MCF 10A (cell line): ENCODE measurements at places on chromosomes 7 and 10. TPM values are rescaled to one million over a fixed set of nuclear protein-coding genes. Genes with fewer than 3 reads are reported as not detected.
A peak's percentile ranks its signal among the peaks of the same experiment; 100 is the strongest.

- no peak for DNase-seq
These were observed 143.8 kb upstream of the SLC13A1 start for GRCh38 chr7:123343611-123344010.

PTPRN2 gene
- 4.0 and 4.5 TPM in 2 replicates for total RNA-seq

- DNase-seq = peak; percentile 87
These were observed 34.7 kb downstream of the DDIT4 start for GRCh38 chr10:72308320-72308987.

DNA sequence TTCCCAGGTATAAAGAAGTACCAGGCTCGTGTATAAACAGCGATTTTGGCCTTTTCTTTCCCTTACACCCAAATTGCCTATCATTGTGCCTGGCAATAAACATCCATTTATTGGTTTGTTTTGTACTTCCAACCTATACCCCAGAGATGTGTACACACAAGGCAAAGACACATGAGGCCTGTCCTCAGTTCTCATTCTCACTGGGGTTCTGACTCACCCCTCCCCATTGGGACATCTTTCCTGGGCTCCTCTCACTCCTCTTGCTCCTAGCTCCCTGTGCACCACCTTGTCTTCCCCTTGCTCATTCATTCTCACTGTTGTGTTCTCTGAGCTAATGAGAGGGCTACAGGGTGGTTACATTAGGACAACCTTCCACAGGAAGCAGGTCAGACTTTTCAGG is 240.7 kb downstream of the ANK3 start:
- DNase-seq = peak; percentile 39

- DNase-seq = peak; percentile 65
These were observed 3.0 kb downstream of the NUP42 start for GRCh38 chr7:23184709-23185359.
